Ammon's horn (tissue), 1 donor: ENCODE measurements at places on chromosomes 5 and 9.

DNA sequence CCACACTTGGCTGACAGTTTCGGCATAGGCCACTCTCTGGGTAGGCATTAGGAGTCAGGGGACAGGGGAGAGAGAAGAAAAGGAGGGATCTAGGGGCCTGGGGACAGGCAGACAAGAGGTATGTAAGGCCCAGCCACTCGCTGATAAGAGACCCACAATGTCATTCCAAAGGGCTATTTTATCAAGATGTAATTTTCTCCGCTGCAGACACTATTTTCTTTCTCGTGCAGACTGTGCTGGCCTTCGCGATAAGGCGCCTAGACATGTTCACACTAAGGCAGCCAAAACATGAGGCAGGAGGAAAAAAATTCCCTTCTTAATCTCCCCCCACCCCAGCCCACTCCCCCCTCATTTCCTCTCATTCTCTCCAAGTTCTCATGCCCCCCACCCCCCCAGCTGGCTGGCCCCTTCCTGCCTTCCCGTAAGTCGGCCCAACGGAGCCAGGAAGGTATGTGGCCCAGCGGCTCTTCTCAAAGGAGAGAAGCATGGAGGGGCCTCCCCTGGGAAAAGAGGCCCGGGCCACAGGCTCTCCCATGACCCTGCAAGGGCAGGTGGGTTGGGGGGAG, 44.9 kb upstream of the SYNPO start:
- DNase-seq: no peak

DNA sequence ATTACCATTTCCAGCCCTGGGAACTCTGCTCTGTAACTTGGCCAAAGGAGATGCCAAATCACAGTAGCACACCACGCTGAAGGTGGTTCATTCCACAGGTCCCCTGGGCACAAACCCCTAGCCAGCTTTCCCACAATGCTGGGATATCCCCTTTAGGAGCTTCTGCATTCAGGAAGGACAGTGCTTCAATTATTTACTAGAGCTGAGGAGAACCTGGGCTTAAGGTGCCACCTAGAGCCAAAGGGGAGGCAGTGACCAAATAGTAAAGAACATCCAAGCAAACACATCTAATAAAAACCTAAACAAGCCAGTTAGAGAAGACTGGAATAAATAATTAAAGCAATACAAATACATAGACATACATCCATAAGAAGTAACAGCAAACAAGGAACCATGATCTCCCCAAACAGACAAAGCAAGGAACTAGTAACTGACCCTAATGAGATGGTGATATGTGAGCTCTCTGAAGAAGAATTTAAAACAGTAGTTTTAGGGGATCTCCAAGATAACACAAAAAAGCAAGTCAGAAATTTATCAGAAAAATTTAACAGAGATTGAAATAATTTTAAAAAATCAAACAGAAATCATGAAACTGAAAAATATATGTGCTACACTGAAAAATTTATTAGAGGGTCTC, 14.6 kb downstream of the KIF4B start:
- DNase-seq: no peak

DNA sequence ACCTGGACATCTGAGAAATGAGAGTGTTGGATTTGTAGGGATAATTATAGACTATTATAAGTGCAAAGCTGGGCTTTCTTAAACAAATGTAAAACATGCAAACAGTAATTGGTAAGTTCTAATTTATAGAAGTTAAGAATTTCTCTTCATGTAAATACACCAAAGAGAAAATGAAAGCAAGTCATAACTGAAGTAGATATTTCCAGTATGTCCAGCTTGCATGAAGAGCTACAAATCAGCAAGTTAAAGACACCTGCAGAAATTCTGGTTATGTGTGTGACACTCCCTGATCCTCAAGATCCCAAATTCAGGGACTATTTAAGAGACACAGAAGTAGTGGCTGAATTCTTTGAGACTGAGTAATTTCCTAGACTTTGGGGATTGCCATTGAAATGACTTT, 308.9 kb downstream of the TLE4 start:
- no peak for DNase-seq

GRCh38 chr5:133202066-133202665, 150.4 kb downstream of the HSPA4 start:
- DNase-seq: no peak

DNA sequence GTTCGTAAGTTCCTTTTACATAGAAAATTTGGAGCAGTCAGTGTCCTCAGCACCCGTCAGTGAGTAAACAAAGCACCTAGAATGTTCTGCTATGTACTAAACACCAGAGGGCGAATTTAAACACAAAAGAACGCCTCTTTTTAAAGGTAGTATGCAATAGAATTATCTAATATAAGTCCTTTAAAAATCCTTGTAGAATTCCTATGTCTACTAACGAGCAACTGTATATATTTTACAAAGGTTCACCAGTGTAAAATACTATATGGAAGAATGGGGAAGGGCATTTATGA, 499 bp upstream of the TMEM232 start:
- no peak for DNase-seq

- peak; percentile 74 for DNase-seq
These were observed 54.0 kb downstream of the PCA3 start for GRCh38 chr9:76818271-76818670.

DNA sequence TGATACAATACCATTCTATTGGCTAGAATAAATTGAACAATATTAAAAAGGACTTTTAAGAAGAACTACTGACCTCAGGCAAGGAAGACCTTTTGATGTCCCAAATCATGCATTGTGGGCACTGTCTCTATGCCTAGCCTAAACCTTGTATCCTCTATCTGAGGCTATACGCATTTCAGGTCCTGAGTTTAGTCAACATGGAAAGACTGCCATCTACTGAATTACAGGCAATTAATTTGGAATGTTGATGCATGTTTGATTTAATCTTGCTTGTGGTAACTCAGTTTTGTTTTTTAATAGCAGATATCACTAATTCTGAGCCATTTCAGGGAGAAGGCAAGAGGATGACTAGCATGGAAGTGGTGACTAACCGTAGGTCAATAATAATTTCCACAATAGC, 585.3 kb upstream of the CCNG1 start:
- DNase-seq: peak; percentile 6

GRCh38 chr5:71955723-71956122, 151.6 kb upstream of the MAP1B start:
- DNase-seq: no peak

- no peak for DNase-seq
These were observed 26.9 kb downstream of the TMEFF1 start for GRCh38 chr9:100499866-100500265.

GRCh38 chr9:37302277-37302676, 120.2 kb upstream of the GRHPR start:
- DNase-seq: no peak

DNA sequence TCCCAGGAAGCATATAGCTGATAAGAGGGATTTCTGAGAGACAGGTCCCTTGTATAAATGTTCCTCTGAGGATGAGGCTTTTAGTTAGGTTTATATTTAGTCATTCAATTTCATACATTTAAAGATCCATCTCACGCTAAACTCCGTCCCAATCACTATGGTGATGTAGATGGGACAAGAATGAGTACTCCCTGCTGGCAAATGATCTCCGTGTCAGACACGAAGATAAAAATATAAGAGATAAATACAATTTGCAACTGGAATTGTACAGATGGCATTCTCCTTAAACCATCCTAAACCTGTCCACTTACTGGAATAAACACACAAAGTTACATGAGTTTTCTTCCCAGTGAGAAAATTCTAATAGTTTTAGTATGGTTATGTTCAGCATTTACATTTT, 233.0 kb downstream of the PRR16 start:
- DNase-seq: no peak

- DNase-seq: no peak
These were observed 489.2 kb upstream of the MEF2C start for GRCh38 chr5:89372176-89372575.

- DNase-seq: no peak
These were observed 463.1 kb downstream of the NR2F1-AS1 start for GRCh38 chr5:93117751-93118531.

GRCh38 chr5:151758141-151758429, 346 bp downstream of the ATOX1 start:
- no peak for DNase-seq

GRCh38 chr5:158769696-158770095, 330.0 kb downstream of the EBF1 start:
- no peak for DNase-seq

GRCh38 chr5:58763390-58763789, 180.5 kb downstream of the RAB3C start:
- no peak for DNase-seq

GRCh38 chr9:112380825-112381221, 915 bp downstream of the HSDL2 start:
- peak; percentile 29 for DNase-seq

GRCh38 chr5:83899326-83899970, 178.8 kb upstream of the HAPLN1 start:
- DNase-seq: no peak

- DNase-seq: no peak
These were observed 171.6 kb upstream of the PPP1R2B start for GRCh38 chr5:156678484-156678883.

DNA sequence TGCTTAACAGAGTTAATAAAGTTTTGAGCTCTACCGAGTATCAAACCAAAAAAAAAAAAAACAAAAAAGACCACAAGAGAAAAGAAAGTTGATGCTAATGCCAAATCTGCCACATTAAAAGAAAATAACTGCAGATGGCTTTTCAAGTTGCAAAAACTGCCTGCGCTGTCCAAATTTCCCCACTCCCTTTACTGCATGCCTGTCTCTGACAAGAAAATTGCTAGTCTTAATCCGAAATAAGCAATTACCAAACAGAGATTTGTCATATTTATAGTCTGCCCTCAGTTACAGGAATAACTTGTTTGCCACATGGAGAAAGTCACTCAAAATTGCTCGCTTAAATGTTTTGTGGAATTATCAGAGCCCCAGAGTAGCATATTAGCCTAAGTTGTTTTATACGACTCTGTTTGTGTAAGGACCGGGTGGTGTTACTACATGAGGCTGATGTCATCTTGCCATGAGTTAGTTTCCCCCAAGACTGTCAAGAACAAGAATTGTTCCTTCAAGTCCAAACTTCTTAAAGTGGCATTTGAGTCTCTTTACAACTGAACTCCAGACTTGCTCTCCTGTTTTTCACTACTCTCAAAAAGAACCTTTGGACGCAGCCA, 160.9 kb downstream of the CEP120 start:
- DNase-seq: no peak

- no peak for DNase-seq
These were observed 1157.9 kb downstream of the TAF11L14 start for GRCh38 chr5:18792145-18792544.

GRCh38 chr9:69207503-69207902, 33.4 kb downstream of the TJP2 start:
- no peak for DNase-seq

- no peak for DNase-seq
These were observed 9.7 kb downstream of the SEMA6A start for GRCh38 chr5:116564756-116565490.

DNA sequence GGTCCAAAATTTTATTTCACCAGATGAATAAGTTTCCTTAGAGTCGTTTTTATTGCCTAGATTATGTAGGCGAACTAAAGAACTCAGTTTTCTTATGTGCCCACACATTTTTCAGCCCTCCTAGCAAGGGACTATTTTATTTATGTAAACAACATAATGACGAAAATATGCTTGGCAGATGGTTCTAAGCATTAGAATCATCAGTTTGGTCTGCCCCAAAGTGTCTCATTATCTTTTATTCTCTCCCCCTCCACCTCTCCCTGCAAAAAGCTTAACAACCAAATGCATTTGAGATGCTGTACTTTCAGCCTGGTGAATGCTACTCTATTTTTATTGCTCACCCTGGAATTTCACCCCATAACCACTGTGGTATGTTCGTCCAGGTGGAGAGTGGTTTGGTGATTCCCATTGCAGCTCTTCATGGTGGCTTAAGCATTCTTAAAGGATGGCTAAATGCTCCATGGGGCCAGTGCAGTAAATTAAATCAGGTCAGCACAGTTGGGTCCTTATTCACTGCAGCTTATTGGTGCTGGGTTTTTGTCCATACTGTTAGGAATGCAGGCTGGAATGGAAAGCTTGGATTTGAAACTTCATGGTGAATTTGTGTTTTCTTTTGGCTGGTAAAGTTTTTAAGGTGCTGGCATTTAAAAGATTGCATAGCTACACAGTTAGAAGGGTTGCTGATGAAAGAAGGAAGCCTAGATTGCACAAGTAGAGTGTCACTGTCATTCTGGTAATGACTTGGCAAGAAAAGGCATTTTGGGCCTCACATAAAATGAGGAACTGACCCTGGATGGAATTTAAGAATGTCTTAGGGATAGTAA, 39.2 kb downstream of the TLE4 start:
- DNase-seq: peak; percentile 46
